ENCODE measurements at places on chromosomes 11 and 22.

DNA sequence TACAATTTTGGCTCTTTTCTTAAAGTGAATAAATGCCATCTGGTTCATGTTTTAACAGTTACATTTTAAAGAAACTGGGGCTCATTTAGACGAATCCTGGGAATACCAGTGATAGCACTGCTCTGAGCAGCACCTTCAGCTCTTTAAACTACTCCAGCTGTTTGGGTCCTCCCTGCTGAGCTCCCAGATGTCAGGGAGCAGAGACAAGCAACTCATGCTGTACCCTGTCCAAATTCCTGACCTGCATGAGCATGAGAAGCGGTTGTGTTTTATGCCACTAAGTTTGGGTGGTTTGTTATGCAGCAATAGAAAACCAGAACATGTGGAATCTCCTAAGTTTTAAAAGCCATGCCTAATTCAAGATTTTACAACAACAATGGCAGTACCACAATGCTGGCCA is 90.0 kb downstream of the FDX1 start:
- no peak for DNase-seq

- DNase-seq = no peak
These were observed 73.7 kb downstream of the DGCR2 start for GRCh38 chr22:19048531-19048930.

GRCh38 chr11:87866951-87867350 is 308.3 kb downstream of the RAB38 start:
- no peak for DNase-seq

DNA sequence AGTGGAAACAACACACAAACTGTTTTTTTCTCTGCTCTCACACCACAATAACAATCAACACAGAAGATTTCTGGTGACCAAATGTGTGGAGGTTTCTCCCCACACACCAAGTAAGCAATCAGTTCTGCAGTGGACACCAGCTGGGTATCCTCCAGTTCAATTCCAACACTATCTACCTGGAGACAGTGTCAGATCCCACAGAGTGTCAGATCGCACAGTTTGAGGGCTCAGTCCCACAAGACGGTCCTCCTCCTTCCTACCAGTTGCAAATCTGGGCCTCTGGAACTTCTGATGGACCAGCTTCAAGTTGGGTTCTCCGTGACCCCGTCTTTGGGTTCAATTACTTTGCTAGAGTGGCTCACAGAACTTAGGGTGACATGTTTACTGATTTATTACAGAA is 9.0 kb downstream of the SWAP70 start:
- DNase-seq = no peak

GRCh38 chr11:96173422-96173821 is 169.6 kb downstream of the MAML2 start:
- no peak for DNase-seq

DNA sequence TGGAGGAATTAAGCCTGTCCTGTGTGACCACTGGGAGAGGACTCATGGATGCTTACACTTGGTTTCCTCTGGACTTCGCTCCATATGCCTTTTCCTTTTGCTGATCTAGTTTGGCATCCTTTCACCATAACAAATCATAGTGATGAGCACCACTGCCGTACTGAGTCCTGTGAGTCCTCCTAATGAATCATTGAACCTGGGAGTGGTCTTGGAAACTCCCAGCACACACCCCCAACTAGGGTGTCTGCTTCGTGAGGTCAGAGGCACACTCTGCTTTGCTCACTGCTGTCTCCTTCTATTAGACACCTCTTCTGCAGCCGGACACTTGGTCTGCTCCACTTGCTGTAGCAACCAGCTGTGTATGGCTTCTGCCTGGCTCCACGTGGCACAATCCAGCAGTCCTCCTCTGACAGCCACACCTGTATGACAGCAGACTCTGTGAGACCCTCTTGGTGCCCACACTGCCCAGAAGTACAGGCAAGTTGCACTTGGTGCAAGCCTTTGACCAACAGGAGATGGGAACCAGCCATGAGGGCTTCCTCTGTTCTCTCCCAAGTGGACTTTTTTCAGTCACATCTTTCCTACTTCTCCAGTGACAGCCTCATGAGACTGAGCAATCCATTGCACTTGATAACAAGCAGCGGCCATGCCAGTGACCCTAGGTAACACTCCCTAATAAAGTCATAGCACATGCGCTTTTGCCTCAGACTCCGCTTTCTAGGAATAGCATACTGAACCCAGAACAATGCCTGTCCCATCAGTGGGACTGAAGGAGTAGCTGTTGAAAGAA is 65.0 kb upstream of the HMGXB4 start:
- no peak for DNase-seq

DNA sequence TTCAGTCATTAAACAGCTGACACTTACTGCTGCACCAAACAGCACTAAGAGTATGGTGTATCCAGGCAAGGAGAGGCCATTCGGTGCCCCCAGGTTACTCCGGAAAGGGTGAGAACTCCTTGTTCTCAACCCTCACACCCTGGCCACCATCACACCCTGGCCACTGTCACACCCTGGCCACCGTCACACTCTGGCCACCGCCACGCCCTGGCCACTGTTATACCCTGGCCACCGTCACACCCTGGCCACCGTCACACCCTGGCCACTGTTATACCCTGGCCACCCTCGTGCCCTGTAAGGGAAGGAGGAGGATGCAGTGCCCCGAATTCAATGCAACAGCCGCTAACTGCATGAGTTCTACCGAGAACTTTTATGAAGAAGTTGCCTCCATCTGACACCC is 644.4 kb downstream of the TBC1D22A start:
- no peak for DNase-seq

DNA sequence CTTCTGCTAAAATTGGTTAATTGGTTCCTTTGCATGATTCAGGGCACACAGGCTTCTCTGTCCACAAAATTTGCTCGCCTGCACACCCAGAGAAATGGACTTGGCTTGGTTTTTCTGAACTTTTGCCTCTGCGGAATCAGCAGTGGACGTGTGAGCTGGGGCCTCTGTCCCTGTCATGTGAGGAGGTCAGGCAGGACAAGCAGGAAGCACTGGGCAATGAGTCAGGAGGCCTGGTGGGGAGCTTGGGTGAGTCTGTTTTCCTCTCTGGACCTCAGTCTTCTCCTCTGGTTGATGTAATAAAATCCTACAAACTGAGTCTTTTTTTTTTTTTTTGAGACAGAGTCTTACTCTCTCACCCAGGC is 10.4 kb upstream of the CELSR1 start:
- no peak for DNase-seq

GRCh38 chr22:20211409-20211996 is 56.6 kb downstream of the RTN4R start:
- no peak for DNase-seq

GRCh38 chr11:100010393-100010792 is 676.7 kb upstream of the ARHGAP42 start:
- DNase-seq = no peak

DNA sequence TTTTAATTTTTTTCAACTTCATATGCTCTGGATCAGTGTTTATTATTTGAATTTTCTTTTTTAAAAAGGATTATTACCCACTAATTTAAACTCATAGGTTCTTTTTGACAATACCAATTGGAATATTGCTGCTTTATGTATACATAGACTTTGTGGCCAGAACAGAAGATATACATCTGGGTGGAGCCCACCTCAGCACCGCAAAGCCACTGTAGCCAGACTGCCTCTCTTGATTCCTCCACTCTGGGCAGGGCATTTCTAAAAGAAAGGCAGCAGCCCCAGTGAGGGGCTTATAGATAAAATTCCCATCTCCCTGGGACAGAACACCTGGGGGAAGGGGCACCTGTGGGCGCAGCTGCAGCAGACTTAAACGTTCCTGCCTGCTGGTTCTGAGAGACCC is 10.6 kb upstream of the C11orf58 start:
- no peak for DNase-seq

GRCh38 chr22:22593964-22594656 is 35.0 kb upstream of the PRAME start:
- DNase-seq = peak; percentile 9

DNA sequence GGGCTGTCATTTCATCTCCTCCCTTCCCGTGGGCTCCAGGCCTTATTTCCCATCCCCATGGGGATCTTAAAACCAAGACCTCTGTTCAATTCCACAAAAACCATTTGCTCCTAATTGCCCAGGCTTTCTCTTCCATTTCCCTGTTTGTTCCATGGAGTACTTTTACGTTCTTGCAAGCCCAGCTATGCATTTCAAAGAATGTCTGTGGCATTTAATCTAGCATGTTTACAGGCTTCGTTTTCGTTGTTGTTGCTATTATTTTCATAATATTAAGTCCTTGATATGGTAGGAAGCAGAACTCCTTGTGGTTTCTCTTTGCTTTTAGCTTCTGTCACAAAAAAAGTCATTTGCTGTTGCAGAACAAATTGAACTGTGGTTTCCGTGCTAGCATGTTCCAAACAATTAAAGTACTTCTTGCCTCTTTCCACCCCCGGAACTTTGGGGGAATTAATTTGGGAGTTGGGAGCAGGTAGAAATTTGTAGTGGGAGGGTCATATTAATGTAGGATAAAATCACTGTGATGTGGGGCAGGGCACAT is 68.1 kb upstream of the SLC22A12 start:
- DNase-seq = no peak

DNA sequence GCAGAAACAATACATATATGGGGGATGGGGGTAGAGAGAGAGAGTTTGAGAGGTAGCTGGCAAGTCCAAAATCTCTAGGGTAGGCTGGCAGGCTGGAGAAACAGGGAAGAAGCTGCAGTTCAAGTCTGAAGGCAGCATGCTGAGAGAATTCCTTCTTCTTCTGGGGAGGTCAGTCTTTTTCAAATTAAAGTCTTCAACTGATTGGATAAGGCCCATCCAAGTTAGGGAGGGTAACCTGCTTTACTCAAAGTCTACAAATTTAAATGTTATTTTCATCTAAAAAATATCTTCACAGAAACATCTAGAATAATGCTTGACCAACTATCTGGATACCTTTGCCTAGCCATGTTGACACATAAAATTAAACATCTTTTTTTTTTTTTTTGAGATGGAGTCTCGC is 2.9 kb upstream of the TREH start:
- no peak for DNase-seq

DNA sequence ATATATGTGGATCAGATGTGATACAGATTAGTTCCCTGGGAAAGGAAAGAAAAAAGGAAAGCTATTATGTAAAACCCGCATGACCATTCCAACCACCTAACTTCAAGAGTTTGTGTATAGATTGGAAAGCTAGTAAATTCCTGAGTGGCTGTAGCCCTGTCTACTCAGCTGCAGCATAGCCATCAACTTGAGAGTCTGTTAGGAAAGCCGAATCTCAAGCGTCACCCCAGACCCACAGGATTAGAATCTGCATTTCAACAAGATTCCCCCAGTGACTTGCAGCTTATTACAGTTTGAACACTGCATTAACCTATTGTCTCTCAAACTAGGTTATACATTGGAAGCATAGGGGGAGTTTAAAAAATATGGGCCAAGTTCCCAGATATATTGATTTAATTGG is 921.7 kb downstream of the LRRC4C start:
- no peak for DNase-seq

DNA sequence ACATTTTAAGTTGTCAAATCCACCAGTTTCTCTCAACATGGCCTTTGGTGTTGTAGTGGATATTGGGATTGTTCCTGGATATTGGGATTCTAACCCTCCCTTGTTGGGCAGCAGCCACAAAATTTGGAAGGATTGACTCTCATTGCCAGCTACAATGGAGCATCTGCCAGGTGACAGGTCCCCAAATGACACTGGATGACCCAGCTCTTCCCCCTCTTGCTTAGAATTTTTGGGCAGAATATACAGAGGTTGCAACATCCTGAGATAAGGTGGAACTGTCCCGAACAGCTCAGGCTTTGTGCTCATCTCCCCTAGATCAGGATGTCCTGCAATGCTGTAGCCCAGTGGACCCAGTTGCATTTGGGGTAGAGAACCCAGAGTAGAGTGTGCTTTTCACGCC is 5.3 kb upstream of the TBC1D22A start:
- DNase-seq = no peak

- no peak for DNase-seq
These were observed 10.5 kb downstream of the COA4 start for GRCh38 chr11:73866095-73866579.

GRCh38 chr11:125371431-125371935 is 124.6 kb downstream of the FEZ1 start:
- peak; percentile 64 for DNase-seq

- DNase-seq = peak; percentile 80
These were observed 126.4 kb upstream of the C11orf58 start for GRCh38 chr11:16611926-16612565.

DNA sequence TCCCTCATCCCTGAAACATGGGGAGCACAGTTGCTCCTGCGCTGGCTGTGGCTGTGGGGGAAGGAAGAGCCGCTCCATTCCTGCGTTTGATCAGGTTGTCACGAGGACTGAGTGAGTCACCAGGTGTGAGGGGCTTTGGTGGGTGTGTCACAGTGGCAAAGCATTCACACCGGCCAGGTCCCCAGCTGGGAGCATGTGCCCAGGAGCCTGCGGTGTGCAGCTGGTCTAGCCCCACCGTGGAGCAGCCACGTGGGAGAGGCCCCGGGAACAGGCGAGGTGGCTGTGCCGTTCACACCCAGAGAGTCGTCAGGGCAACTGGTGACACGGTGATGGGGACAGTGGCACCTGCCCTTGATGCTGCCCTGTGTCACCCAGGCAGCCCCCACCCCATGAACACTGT is 47.6 kb upstream of the PPARA start:
- no peak for DNase-seq

DNA sequence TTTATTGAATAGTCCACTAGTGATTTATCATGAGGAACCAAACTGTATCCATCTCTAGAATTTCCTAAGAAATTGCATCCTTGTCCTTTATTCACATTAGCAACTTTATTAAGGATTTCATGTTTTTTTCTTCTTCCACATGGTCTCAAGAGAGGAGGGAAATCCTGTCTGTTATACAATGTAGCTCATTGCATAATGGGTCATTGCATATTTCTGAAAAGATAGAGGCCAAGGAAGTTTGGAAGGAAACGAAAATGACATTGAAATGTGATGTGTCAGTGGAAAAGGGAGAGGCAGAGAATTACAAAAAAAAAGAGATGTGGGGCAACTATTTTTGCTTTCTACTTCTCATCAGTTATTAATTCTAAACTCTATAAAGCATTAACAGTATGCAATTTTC is 353.1 kb downstream of the METTL15 start:
- no peak for DNase-seq

- no peak for DNase-seq
These were observed 16.4 kb downstream of the CDKN1C start for GRCh38 chr11:2869134-2869526.

DNA sequence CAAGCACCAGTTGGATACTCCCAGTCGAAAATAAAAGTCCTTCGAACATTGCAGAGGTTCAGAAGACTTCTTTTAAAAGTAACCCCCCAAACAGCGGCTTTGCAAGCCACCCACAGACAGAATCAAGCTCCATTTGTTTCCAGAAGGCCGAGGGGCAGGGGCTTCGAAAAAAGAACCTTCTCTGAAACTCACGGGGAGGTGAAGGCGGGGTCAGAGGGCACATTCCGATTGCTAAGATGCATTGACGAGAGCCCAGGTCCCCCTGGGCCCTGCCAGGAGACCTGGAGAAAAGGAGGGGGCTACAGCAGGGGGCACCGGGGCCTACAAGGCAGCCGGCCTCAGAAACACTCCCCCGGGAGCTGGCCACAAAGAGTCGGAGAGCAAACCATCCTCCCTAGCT is 306.8 kb downstream of the MN1 start:
- no peak for DNase-seq

Data from NCI-H1092 treated with DMSO at 0.1 percent for 48 hours (cell line).